Esophagus squamous epithelium (tissue), 5 donors: ENCODE measurements at places on chromosomes 2 and 18. TPM values are rescaled to one million over a fixed set of nuclear protein-coding genes. Genes with fewer than 3 reads are reported as not detected.

DNA sequence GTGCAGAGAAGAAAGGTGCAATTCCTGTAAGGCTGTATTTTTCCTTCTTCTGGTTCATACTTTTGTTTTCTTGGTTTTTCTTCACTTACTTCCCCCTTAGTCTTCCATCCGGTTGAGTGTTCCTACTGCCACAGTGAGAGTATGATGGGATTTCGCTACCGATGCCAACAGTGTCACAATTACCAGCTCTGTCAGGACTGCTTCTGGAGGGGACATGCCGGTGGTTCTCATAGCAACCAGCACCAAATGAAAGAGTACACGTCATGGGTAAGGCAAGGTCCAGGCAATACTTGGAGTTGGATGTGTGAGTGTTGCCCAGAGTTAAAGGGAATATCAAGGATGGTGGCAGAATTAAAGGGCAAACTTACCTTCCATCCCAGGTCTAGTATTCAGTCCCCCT lies 108.0 kb downstream of the DTNA start:
- no peaks in the 10 kb centered on the region for H3K36me3 ChIP-seq
- no peak for DNase-seq
- H3K4me1 ChIP-seq, result no peaks in the 10 kb centered on the region
- H3K27ac ChIP-seq, result no peak overlapping the region
- no peaks in the 10 kb centered on the region for H3K27me3 ChIP-seq

The HOXD8 gene
- 4.6 TPM for total RNA-seq

The CCDC121 gene
- 2.0 TPM for total RNA-seq

The TGFA gene
- total RNA-seq, result 52.2 TPM

- H3K36me3 ChIP-seq, result no peaks in the 10 kb centered on the region
- no peaks in the 10 kb centered on the region for H3K27me3 ChIP-seq
- H3K4me1 ChIP-seq, result no peaks in the 10 kb centered on the region
- no peak for DNase-seq
Observed at GRCh38 chr2:157463002-157463401, 19.1 kb upstream of the CYTIP start.

- no peak overlapping the region for H3K4me3 ChIP-seq
- H3K4me1 ChIP-seq, result peaks cover 9% of the 10 kb centered on the region
- no peak for DNase-seq
Observed at GRCh38 chr2:200345975-200346374, 39.5 kb downstream of the SPATS2L start.

The FSIP2 gene
- 0.38 TPM for total RNA-seq
